Immature natural killer cell (primary cell): ENCODE measurements at places on chromosomes 5 and 9. TPM values are rescaled to one million over a fixed set of nuclear protein-coding genes. Genes with fewer than 3 reads are reported as not detected.

DNA sequence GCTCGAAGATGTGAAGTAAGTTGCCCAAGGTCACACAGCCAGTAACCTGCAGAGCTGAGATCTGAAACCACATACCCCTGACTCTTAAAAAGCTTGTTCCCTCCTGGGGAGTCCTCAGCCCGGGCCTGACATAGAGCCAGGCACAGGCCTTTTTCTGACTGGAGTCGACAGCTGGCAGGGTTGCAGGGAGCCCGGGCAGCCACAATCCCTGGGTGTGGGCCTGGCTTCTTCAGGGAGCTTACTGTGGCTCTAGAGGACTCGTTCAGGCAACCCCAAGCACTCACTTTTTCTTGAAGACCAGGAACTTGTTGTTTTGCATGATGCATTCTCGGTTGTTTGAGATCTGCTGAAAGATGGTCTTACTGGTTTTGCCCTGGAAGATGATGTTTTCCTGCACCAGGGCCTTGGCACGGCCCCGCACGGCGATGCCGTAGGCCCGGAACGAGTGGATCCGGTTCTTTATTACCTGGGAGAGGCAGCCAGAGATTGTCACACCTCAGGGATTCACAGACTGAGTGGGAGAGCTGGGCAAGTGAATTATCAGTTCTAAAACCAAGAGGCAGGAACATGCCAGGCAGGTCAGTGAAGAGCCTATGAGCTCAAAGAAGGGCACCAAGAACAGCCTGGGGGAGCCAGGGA, 30.0 kb downstream of the POLR1E start:
- H3K36me3 ChIP-seq: peaks cover 18% of the 10 kb centered on the region
- peaks cover 14% of the 10 kb centered on the region for H3K27me3 ChIP-seq
- no peak overlapping the region for H3K4me3 ChIP-seq
- no peak for DNase-seq
- H3K27ac ChIP-seq: no peak overlapping the region

DNA sequence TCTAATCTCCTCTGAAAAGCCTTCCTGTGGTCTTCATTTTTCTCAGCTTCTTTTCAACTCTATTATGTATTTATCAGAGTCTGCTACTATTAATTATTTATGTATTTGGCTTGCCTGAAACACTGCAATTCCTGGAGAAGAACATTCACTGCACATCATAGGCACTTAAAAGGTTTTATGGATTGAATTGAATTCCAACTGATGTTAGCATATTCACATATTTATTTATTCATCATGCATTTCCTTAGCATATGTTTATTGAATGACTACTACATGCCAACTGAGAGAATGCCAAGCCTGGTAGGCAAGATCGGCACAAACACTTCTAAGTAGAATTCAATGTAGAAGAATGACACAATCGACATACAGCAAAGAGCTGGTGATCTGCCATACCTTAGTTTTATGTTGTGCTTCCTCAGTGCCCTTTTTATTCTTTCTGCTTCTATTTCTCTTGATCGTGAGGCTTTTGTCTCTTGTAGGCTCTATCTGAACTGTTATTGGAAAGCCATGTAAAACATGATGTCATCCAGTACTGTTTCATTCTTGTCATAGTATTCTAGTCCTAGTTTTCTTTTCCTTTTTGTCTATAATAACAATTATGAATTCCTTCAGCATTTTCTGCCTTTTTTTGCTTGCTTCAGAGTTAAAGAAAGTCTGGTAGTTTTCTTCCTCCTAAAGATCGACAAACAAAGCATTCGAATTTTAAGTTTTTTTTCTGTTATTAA, 454.2 kb downstream of the TLE4 start:
- no peaks in the 10 kb centered on the region for H3K36me3 ChIP-seq
- H3K4me1 ChIP-seq: no peaks in the 10 kb centered on the region
- H3K4me3 ChIP-seq: no peak overlapping the region
- H3K27ac ChIP-seq: no peak overlapping the region
- H3K27me3 ChIP-seq: peaks cover 2% of the 10 kb centered on the region

DNA sequence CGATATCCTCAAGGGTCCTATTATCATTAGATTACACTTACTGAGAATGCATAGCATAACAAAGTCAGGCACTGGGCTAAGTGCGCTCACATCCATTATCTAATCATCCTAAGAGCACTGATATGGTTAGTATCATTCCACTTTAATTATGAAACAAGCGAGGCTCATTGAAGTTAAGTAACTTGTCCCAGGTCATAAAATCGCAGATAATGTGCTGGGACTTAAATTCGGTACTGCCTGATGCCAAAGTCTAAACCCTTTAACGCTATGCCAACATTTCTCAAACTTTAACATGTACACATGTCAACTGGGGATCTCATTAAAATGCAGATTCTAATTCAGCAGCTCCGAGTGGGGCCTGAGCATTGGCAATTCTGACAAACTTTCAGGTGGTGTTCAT, 204.7 kb downstream of the PTTG1 start:
- H3K27ac ChIP-seq: no peak overlapping the region
- H3K4me3 ChIP-seq: no peak overlapping the region
- no peaks in the 10 kb centered on the region for H3K4me1 ChIP-seq
- H3K27me3 ChIP-seq: peaks cover 10% of the 10 kb centered on the region

DNA sequence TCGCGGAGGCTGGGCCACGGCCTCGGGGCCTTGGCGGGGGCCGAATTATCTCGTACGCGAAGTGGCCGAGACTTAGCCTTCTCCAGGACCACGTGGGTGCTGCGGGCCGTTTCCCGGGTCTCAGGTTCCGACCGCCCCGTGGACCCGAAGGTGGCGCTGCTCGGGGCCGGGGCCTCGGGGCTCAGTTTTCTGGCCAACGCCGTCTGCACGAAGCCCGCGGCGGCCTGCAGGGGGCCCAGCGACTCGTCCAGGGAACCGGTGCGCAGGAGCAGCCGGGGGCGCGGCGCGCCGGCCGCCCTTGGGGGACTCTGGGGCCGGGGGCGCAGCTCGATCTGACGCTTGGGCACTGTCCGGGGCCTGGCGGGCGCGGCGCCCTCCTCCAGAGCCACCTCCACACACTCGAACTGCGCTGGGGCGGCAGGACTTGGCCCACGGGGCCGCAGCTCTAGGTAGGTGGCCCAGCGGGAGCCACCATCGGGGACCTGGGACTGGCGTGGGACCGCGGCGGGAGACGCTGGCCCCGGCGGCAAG, 716 bp downstream of the PROB1 start:
- peaks cover 15% of the 10 kb centered on the region for H3K27me3 ChIP-seq
- H3K4me1 ChIP-seq: peaks cover 40% of the 10 kb centered on the region
- peak overlapping the region; percentile 92 for H3K4me3 ChIP-seq
- H3K36me3 ChIP-seq: peaks cover 2% of the 10 kb centered on the region
- DNase-seq: peak; percentile 58
- H3K27ac ChIP-seq: no peak overlapping the region

GRCh38 chr5:36279054-36279698, 22.5 kb downstream of the RANBP3L start:
- no peaks in the 10 kb centered on the region for H3K36me3 ChIP-seq
- no peaks in the 10 kb centered on the region for H3K4me1 ChIP-seq
- no peak for DNase-seq
- H3K4me3 ChIP-seq: no peak overlapping the region
- no peaks in the 10 kb centered on the region for H3K27me3 ChIP-seq
- no peak overlapping the region for H3K27ac ChIP-seq

DNA sequence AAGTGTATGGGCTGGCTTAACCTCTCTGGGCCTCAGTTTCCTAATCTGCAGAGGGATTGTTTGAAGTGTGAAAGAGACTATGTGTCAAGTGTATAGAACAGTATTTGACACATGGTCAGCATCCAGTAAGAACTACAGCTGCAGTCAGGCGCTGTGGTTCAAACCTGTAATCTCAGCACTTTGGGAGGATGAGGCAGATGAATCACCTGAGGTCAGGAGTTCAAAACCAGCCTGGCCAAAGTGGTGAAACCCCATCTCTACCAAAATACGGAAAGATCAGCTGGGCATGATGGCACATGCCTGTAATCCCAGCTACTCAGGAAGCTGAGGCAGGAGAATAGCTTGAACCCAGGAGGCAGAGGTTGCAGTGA, 31.9 kb upstream of the STING1 start:
- H3K4me1 ChIP-seq: peaks cover 50% of the 10 kb centered on the region
- no peaks in the 10 kb centered on the region for H3K36me3 ChIP-seq
- no peak overlapping the region for H3K27ac ChIP-seq
- DNase-seq: no peak
- H3K27me3 ChIP-seq: peaks cover 15% of the 10 kb centered on the region
- H3K4me3 ChIP-seq: no peak overlapping the region

- no peak overlapping the region for H3K27ac ChIP-seq
- no peak overlapping the region for H3K4me3 ChIP-seq
- DNase-seq: no peak
- H3K36me3 ChIP-seq: no peaks in the 10 kb centered on the region
- H3K4me1 ChIP-seq: peaks cover 5% of the 10 kb centered on the region
Measured at GRCh38 chr9:113892861-113893491, 16.9 kb downstream of the ZNF618 start.

DNA sequence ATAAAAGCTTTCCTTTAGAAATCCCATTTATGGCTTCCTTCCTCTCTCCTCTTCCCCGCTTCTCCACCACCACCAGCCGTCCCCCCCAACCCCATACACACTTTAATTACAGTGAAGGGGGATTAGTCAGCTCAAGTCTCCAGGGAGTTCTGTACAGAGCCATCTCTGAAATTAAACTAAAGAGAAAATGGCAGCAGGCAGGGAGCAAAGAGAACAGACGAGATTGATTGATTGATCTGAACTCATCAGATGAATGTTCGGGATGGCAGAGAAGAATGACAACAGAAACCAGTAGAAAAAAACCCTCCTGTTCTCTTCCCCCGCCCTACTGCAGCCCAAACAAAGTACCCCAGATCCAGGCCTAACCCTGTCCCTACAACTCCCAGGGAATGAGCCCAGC, 241.7 kb upstream of the PANK3 start:
- peaks cover 2% of the 10 kb centered on the region for H3K27me3 ChIP-seq
- no peaks in the 10 kb centered on the region for H3K4me1 ChIP-seq
- no peaks in the 10 kb centered on the region for H3K36me3 ChIP-seq
- H3K27ac ChIP-seq: no peak overlapping the region
- DNase-seq: no peak
- H3K4me3 ChIP-seq: no peak overlapping the region

GDA gene
- polyA plus RNA-seq: not detected

HSPA9 gene
- 145 TPM for polyA plus RNA-seq

CA9 gene
- not detected for polyA plus RNA-seq

ORM2 gene
- not detected for polyA plus RNA-seq

SOHLH1 gene
- polyA plus RNA-seq: not detected
